ENCODE measurements at places on chromosomes 3 and 15.

DNA sequence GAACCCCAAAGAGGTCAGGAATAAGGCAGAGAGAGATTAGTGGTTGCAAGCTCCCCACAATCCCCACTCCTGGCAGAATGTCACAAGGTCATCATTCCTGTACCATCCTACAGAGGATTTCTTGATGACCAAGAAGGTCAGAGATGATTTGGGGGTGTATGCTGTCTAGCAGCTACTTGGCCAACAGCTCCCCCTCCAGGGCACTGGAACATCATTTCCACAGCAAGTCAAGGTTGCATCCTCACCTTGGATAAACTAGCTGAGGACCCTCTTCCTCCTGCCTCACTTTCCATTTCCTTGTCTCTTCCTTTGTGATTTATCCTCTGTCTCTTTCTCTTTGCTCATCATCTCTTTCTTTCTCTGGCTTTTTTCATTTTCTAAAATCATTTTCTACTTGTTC is 106.3 kb downstream of the PROS1 start:
- H3K27me3 ChIP-seq: no peaks in the 10 kb centered on the region
- H3K27ac ChIP-seq: no peak overlapping the region
- no peaks in the 10 kb centered on the region for H3K4me1 ChIP-seq
- H3K4me3 ChIP-seq: no peak overlapping the region
- no peak for DNase-seq

DNA sequence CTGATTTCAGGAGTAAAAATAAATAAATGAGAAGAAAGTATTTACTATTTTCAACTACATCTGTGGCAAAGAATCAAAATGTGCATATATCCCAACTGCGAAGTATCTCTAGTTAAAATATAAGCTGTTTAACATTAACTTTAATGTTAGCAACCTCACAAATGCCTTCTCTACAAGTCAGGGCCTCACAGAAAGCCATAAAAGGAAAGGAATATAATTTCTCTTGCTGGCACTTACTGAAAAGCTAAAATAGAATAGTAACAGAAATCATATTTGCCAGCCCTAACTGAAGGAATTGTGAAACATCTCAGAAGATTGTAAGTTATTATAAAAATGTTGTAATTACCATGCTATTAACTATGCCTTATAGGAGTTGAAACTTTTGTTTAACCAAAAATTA is 65.1 kb upstream of the MBNL1 start:
- no peak overlapping the region for H3K27ac ChIP-seq
- no peaks in the 10 kb centered on the region for H3K36me3 ChIP-seq
- no peak for DNase-seq
- H3K27me3 ChIP-seq: no peaks in the 10 kb centered on the region
- H3K4me1 ChIP-seq: peaks cover 14% of the 10 kb centered on the region
- H3K4me3 ChIP-seq: no peak overlapping the region

DNA sequence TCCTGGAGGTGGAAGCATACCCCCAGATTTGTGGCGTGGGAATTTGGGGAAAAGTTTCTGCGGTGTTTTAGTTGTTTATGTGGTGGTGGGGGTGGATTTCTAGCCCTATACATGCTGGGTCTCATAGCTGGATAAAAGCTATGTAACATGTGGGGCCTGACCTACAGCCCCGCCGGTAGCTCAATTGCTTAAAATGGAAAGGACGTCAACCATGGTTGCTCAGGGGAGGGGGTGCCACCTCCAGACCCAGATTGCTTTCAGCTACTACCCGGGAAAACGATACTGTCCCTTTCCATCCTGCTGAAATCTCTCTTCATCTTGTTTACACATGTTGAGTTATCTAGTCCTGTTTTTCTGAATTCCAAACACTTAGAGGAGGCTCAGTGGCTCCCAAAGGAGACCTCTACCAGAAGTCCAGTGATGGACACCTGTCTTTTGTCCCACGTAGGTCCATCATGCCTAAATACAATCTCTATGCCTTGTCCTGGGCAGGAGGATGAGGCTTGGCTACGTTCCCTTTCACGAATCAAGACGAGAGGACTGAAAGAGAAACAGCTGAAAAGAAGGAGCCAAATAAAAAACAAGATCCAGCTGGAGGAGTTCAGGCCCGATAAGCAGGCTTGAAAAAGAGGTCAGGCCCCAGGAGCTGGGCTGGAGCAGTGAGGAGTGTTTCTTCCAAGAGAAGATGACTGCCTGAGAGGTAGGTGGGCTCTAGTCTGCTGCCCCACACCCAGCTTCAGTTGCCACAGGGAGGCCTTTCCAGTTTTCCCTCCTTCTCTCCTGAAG is 72.1 kb upstream of the TPRG1 start:
- no peak for DNase-seq
- H3K27ac ChIP-seq: no peak overlapping the region
- no peaks in the 10 kb centered on the region for H3K27me3 ChIP-seq
- no peak overlapping the region for H3K4me3 ChIP-seq
- no peaks in the 10 kb centered on the region for H3K4me1 ChIP-seq

GRCh38 chr3:177642042-177642803 is 444.9 kb upstream of the TBL1XR1 start:
- peaks cover 13% of the 10 kb centered on the region for H3K4me1 ChIP-seq
- H3K27ac ChIP-seq: no peak overlapping the region
- no peaks in the 10 kb centered on the region for H3K36me3 ChIP-seq

GRCh38 chr15:78761891-78762385 is 49.3 kb downstream of the ADAMTS7 start:
- H3K4me3 ChIP-seq: no peak overlapping the region
- H3K27ac ChIP-seq: no peak overlapping the region
- no peak for DNase-seq
- H3K4me1 ChIP-seq: peaks cover 2% of the 10 kb centered on the region
